ENCODE measurements at places on chromosomes 12 and 14. TPM values are rescaled to one million over a fixed set of nuclear protein-coding genes. Genes with fewer than 3 reads are reported as not detected.

DNA sequence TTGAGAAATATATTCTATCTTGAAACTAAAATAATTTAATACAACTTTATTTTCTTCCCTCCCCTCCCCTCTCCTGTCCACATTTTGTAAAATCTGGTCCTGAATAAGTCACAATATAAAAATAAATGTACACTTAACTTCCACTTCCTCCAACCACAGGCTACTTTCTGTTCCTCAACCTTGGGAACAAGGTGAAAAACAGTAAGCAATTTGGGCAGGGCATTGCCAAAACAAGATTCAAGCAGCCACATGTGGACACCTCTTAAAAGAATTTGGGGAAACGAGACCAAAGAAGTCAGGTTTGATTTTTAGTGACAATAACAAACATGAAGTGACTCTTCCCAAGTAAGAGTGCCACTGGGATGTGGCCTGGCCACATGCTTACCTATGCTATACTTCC lies 115.7 kb downstream of the PTPRQ start:
- DNase-seq: no peak

DNA sequence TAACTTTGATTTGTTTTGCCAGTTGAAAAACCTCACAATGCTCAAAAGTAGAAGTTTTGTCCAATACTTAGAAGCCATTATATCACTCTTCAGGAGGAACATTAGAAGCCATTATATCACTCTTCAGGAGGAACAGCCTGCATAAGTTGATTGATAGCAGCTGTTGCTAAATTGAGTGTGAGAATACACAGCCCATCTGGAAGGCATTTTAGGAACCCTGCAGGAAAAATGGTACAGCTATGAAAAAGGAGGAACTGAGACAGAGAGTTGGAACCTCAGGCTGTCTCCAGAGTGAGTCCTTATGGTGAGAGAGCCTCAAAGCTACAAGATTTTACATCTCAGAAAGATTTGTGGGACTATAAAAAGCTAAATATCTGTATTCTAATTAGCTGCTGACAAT lies 207.0 kb downstream of the MYRFL start:
- no peak for DNase-seq

- DNase-seq: no peak
Measured at GRCh38 chr12:3315201-3315661, 175.8 kb upstream of the PRMT8 start.

GRCh38 chr12:58455136-58455535 lies 465.2 kb downstream of the LRIG3 start:
- no peak for DNase-seq

- no peak for DNase-seq
Measured at GRCh38 chr12:46555406-46555852, 182.9 kb upstream of the SLC38A2 start.

- DNase-seq: no peak
Measured at GRCh38 chr12:104462931-104463339, 6.2 kb downstream of the CHST11 start.

Gene HNF1A
- 0.22 TPM for polyA plus RNA-seq

Gene TAS2R8
- not detected for polyA plus RNA-seq

Gene TAS2R43
- polyA plus RNA-seq: not detected

Gene TUNAR
- 0.40 TPM for polyA plus RNA-seq

Gene GAPDH
- 1,707 TPM for polyA plus RNA-seq

All from left renal pelvis (tissue), 4 donors.